ENCODE measurements at places on chromosomes 7 and 10. TPM values are rescaled to one million over a fixed set of nuclear protein-coding genes. Genes with fewer than 3 reads are reported as not detected.

- no peak for DNase-seq
Observed at GRCh38 chr10:83062871-83063270, 1076.4 kb upstream of the GHITM start.

DNA sequence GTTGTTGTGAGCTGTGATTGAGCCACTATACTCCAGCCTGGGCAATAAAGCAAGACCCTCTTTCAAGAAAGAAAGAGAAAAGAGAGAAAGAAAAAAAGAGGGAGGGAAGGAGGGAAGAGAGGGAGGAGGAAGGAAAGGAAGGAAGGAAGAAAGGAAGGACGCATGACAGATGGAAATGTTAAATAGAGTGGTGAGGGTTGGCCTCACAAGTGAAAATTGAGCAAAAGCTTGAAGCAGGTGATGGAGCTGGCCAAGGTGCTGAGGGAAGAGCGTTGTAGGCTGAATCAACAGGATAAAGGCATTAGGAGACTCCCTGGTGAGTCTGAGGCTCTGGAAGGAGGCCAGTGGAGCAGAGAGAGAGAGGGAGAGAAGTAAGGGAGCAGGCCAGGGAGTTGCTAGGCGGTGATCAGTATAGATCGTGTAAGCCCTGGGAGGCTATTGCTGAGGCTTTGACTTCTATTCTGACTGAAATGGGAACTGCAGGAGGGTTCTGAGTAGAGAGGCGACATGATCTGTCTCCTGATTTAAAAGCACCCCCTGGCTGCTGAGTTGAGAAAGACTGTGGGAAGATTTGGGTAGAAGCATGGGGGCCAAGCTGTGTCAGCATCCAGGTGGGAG lies 26.5 kb upstream of the TMEM248 start:
- no peak for DNase-seq

GRCh38 chr7:123847868-123848267 lies 2.9 kb downstream of the HYAL4 start:
- no peak for DNase-seq

GRCh38 chr7:95290166-95290830 lies 34.0 kb downstream of the PON1 start:
- no peak for DNase-seq

RPEL1 gene
- 0.23 TPM for total RNA-seq

GRCh38 chr7:81469869-81470723 lies 299.8 kb downstream of the HGF start:
- DNase-seq: no peak

DNA sequence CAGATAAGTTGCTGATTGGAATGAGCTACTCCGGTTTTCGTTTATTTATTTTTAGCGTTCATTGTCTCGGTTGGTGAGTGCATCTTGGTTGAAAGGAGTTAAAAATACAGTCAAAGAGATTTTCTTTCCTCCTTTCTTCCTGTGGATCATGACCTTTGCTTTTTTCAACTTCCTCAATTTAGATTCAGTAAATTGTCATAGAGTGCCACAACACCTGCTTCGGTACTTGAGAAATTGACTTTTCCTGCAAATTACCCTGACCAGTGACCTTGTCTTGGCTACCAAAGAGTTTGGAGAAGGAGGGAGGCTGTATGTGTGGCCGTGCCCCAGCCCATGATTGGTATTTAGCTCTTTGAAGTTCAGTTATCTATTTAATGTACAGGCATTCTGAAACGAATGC lies 128.7 kb downstream of the FAM204A start:
- no peak for DNase-seq
